Stimulated activated CD8-positive, alpha-beta memory T cell treated with anti-CD3 and anti-CD28 coated beads, Interleukin-2, amount 100 ng/mL, for 1 hour (primary cell): ENCODE measurements at places on chromosomes 4 and X.

- DNase-seq = no peak
Observed at GRCh38 chrX:18272222-18272621, 51.5 kb upstream of the BEND2 start.

DNA sequence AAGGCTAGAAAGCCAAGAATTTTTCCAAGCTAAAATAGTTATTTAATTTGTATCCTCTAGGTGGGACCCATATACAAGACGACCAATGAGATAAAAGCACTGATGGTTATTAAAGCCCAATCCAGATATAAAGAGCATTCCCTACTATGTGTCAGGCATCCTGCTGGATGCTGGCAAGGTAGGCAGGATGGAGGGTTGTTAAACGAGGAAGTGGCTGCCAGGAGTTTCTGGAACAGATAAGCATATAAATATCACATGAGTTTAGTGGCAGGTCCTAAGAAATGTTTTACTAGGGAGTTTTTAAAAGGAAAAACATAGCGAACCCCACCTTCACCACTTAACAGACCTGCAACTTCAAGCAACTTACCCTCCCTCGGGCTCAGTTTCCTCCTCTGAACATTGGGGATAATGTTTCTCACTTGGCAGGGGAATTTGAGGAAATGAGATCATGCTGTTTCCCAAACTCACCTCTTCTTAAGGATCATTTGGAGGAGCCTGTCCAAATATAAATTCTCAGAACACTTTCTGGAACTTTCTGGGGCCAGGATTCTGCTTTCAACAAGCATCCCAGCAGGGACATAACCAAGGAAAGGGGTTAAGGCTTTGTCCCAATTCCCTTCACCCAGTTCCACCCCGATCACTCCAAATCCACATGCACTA, 94.3 kb upstream of the LDB2 start:
- no peak for DNase-seq

- DNase-seq = no peak
Observed at GRCh38 chrX:118862091-118862490, 38.5 kb downstream of the ZCCHC12 start.

- no peak for DNase-seq
Observed at GRCh38 chr4:189838821-189839497, 101.7 kb upstream of the FRG1 start.

- DNase-seq = no peak
Observed at GRCh38 chr4:62960415-62960814, 1448.8 kb downstream of the TECRL start.

- no peak for DNase-seq
Observed at GRCh38 chrX:118541482-118541881, 45.9 kb downstream of the DOCK11 start.

- DNase-seq = no peak
Observed at GRCh38 chrX:1491851-1492349, 39.2 kb upstream of the ASMTL start.

- DNase-seq = no peak
Observed at GRCh38 chr4:108483079-108483478, 137.3 kb upstream of the RPL34 start.

GRCh38 chr4:73662709-73663546, 42.7 kb upstream of the RASSF6 start:
- DNase-seq = no peak

DNA sequence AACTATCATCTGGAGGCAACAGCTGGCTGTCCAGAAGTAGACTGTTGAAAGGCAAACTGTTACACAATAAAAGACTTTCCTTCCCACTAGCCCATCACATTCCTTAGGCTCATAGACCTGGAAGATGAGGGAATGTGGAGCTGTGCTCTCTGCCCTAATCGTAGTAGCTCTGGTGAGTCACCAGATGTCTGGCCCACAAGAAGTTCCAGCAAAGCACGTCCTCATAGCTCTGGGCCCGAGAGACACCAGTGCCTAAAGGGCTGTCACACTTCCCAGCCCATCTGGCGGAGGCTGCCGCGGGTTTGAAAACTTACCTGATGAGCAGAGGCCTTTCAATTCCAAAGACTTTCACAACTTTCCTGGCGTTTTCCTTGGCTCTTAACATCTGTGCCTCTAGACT, 81.7 kb upstream of the STOX2 start:
- DNase-seq = no peak

- no peak for DNase-seq
Observed at GRCh38 chr4:102404431-102404969, 59.2 kb upstream of the SLC39A8 start.

GRCh38 chr4:8739820-8740665, 131.6 kb downstream of the HMX1 start:
- no peak for DNase-seq

DNA sequence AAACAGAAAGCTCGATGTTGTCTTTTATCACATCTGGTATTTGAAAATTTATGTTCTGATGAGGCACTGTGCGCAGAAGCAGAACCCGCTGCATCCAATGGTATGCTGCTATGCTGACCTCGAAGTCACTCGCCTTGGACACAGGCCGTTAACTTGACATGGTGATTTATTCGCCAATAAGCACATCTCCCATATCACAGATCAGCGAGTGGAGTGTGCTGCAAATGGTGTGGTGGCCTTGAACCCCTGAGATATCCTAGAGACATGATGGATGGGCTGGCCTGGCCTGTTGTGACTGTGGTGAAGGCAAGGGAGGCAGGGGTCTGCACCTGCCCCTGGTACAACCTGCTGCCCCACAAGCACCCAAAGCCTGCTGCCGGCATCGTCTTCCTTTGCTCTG, 175.4 kb upstream of the FRG1 start:
- DNase-seq = no peak

DNA sequence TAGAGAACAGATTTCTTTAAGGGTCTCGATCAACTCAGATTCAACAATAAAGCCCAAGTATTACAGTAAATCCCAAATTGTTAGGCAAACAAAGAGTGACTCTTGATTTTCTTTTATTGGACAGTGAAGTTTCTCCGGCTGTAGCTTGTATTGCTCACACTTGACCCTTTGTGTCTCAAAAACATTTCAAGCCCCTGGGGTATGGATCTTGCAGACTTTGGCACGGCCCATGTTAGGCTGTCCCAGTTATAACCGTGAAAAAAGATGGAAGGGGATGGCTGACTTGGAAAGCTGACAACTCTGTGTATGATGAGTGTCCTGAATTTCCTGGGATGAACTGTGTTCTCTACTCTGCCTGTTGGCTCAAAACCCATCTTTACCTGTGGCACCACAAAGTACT, 356.1 kb downstream of the SLITRK2 start:
- DNase-seq = no peak

DNA sequence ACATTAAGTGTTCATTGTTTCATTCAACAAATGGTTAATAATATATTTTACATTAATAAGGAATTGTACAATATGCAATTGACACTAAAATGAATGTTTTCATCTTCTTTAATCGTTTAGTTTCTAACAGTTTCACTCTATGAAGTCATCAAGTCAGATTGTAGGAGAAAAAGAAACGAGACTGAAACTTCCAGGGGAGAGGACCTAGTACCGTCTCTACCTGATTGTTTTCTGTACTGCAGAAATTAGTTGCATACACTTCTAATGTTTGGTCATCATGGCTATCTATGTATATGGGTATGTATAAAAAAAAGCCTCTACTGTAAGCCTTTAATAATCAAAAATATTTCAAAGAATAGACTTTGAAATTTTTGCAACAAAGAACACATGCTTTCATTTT, 1350.9 kb downstream of the ARAP2 start:
- no peak for DNase-seq

DNA sequence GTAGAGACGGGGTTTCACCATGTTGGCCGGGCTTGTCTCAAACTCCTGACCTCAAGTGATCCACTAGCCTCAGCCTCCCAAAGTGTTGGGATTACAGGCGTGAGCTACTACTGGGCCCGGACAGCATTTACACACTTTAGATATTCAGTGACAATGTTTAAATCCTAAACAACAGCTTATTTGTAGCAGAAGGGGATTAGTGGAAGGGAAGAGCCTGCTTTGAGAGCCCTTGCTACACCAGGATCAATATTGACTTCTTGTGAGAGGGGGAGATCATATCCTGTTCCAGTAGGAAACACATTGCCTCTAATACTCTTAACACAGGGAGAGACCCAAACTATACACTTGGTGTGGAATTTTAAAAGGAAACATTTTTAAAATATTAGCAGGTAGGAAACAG, 7.1 kb downstream of the MGST2 start:
- DNase-seq = no peak

GRCh38 chr4:108385076-108385475, 216.3 kb upstream of the LEF1 start:
- DNase-seq = no peak

DNA sequence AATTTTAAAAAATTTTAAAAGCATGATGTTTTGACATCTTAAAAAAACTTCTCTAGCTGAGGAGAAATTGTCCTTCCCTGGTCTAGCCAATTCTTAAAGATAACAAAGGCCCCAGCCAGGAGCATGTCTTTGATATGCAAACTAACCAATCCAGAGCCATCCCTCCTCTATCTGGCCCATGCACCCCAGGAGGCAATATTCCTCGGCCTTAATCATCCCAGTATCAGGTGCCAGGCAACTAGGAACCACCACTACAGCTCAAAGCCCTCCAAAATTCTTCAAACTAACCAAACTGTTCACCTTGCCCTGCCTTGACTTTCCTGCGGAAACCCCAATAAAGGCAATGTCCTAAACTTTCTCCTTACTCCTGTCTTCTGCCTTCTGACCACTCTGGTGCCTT, 97.8 kb upstream of the USP9X start:
- DNase-seq = no peak

DNA sequence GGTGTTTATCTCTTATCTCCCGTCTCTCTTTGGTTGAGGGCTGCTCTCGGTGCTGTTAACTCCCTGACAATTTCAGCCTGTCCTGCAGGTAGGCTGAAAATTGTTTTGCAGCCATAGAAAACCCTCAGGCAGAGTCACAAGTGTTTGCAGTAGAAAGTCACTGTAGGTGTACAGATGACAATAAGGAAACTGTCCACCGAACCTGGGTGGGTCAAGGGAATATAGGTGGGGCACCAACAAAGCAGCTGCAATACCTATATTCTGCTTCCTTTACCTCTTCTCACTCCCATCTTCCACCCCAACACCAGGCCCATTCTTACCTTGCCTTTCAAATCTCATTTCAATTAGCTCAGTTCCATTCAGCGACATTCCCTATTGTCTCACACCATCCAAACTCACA, 381.8 kb downstream of the PPP1R2C start:
- no peak for DNase-seq

DNA sequence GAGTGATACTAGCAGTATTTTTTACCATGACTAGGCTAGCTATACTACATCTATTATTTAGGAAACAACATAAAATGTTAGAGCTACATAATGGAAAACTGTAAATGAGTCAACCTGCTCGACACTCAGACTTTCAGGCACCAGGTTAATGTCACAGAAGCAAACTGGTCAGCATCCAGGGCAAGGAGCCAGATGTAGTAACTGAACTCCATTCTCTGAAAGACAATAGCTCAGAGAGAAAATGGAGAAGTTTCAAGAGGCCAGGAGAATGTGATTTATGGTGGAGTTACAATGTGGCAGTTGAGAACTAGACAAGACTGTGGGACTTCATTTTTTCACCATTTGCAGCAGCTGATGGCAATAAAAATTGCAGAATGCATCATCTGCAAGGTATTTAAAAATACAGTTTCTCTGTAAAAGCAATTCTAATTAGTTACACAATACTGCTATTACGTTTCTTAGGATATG, 342.7 kb upstream of the PABPC4L start:
- no peak for DNase-seq

GRCh38 chrX:2577844-2578466, 77.2 kb upstream of the DHRSX start:
- no peak for DNase-seq

DNA sequence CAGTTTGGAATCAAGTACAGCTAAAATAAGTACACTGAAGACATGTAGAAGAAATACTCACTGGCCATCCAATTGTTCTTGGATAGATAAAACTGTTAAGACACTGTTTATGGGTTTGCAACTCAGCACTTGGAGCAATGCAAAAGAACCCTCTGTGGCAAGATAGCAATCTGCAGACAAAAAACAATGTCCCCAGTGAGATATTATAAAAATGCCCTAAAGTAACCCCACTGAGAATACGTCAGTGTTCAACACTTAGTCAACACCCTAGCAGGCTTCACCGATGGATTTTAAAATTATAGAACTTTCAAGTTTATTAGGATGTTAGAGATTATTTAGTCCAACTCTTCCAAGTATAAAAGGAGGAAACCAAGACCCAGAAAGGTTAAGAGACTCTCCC, 47.5 kb upstream of the NDP start:
- no peak for DNase-seq
